ENCODE measurements at places on chromosomes 5 and 9.
A peak's percentile ranks its signal among the peaks of the same experiment; 100 is the strongest.

DNA sequence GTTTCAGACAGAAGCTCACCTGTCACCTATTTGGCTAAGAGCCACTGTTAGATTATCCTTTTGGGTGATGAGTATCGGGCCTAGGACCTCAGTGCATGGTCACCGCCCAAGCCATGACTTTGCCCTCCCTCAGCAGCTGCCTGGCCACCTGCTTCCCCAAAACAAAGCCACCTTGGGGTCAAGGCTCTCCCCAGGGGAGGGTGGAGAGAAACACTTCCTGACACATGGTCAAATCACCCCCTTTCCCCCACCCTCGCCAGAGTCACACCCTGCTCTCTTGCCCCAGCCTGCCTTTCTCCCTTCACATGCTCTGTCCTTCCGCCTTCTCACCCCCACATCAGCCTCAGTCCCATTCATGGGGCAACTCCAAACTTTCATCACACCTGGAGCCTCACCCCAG is 1.7 kb upstream of the HBEGF start:
- no peak for DNase-seq

GRCh38 chr5:122723606-122724352 is 51.1 kb upstream of the SNX2 start:
- no peak for DNase-seq

DNA sequence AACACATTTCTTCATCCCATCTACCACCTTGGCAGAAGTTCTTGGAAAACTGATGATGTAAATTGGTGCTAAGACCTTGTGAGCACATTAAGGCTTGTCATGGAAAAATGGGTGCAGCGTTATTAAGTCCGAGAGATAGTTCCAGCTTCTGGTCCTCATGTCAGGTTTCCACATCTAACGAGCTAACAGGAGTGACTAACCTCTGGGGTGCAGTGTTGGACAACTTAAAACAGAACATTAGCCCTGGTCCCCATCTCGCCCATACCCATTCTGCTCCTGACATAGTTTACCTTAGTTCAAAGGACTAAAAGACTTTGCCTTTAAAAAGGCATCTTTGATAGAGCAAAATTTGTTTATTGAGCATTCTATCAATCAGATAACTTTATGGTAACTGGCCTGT is 128.0 kb downstream of the SLC1A3 start:
- DNase-seq, result no peak

- no peak for DNase-seq
These were observed 330.8 kb upstream of the RFX3 start for GRCh38 chr9:3856592-3856991.

- DNase-seq, result no peak
These were observed 45.0 kb downstream of the TSPAN17 start for GRCh38 chr5:176692326-176692725.

GRCh38 chr5:122435761-122436160 is 123.7 kb downstream of the SNCAIP start:
- no peak for DNase-seq

GRCh38 chr5:132687995-132688394 is 14.2 kb downstream of the IL4 start:
- DNase-seq, result no peak

DNA sequence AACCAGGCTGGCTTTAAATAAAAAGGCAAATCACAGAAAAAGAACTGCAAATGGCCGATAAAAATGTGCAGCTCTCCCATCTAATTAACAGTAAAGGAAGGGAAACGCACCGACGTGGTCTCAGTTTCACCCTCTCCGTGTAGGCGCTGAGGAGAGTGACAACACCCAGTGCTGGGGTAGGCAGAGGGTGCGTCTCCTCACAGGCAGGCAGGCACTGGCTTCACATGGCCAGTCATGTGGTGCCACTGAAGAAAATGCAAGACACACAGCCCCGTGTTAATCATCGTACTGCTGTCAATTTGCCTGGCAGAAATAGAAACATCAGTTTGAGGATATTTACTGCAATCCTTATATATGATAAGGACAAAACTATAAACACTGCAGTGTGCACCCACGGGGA is 178.4 kb downstream of the FANCC start:
- DNase-seq, result no peak

DNA sequence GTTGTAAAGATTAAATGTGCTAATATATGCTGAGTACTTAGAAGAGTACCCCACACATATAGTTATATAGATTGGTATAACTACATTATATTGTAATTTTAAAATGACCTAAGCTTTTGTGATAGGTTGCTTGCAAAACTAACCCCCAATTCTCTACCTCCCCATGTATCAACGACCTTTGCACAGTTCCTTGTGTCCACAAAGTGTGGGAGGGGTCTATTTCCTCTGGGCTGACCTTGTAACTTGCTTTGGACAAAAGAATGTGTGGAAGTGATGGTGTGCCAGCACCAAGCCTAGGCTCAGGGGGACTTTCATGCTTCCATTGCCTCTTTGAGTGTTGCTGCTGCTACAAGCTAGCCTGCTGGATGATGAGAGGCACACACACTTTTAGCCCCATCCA is 20.6 kb downstream of the C5 start:
- DNase-seq, result no peak

DNA sequence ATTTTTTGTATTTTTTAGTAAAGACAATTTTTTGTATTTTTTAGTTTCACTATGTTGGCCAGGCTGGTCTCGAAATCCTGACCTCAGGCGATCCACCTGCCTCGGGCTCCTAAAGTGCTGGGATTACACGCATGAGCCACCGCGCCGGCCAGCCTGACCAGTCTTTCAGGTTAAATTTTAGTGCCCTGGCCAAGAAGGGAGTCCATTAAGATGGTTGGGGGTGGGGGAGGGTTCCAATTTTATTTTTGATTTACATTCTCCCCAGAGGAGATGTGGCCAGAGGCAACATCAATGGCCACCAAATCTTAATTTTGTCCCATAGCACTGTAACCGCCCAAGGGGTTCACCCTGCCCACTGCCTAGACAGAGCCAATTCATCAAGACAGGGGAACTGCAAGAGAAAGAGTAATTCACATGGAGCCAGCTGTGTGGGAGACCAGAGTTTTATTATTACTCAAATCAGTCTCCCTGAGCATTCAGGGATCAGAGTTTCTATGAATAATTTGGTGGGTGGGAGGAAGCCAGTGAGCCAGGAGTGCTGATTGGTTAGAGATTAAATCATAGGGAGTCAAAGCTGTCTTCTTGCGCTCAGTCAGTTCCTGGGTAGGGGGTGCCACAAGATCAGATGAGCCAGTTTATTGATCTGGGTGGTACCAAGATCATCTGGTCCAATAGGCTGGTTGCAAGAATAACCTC is 24.7 kb downstream of the TBCA start:
- no peak for DNase-seq

DNA sequence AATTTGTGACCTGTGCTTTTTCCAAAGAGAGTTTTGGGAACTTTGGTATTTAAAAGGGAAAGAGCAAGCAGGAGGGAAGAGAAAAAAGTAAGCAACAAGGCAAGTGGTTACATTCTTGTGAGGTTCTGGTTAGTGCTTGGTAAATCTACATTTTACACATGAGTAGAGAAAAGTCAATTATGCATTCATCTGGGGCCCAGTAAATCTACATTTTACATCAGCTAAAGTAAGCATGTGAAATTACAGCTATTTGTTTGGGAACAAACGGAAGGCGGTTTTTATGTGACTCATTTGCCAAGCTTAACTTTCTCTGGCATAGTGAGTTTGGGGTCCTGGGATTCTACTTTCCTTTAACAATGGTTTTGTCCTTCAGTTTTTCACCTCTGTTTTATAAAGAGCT is 102.2 kb downstream of the SNX18 start:
- no peak for DNase-seq

GRCh38 chr9:32866273-32866672 is 82.9 kb downstream of the TMEM215 start:
- DNase-seq, result no peak

GRCh38 chr9:77531400-77531799 is 116.7 kb downstream of the GNA14 start:
- DNase-seq, result no peak

DNA sequence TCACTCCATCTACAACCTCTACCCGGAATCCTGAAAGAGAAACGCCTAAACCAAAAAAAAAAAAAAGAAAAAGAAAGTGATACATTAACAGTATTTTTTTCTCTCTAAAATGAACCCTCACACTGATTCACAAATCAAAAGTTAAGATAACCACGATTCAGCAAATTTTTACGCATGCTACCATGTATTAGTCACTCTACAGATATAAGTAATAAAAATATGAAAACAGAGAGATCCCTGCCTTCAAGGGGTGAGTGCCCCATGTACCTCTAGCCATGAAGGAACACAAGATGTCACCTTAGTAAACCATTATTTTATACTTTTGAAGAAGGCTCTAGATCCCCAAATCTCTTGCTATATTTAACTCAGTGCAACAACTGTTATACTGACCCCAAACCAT is 33.4 kb downstream of the CEMIP2 start:
- no peak for DNase-seq

- DNase-seq, result no peak
These were observed 44.8 kb downstream of the PLCXD3 start for GRCh38 chr5:41465493-41466171.

GRCh38 chr5:150409638-150410523 is 2.8 kb downstream of the CD74 start:
- peak; percentile 43 for DNase-seq

GRCh38 chr9:22102146-22103053 is 93.3 kb upstream of the CDKN2B start:
- no peak for DNase-seq

- no peak for DNase-seq
These were observed 760 bp downstream of the ALDH1B1 start for GRCh38 chr9:38393128-38393796.

DNA sequence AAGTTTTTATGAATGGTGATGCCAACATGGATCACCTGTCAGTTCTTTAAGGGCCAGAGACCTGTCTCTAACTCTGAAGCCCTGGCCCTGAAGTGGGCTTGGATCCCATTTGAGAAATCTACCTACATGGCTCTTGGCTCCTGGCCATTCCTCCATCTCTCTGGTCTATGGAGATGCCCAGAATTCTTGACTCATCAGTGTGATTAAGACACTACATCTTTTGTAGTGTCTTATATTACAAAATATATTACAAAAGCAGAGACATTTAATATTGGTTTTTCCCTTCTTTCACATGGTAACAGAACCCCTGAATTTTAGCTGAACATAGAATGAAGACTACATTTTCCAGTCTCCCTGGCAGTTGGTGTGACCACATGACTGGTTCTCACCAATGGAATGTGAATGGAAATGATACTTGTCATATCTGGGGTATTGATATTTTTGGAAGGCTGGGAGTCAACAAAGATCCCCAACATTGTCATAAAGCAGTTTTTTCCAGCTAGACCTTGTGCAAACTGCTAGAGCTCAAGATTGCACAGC is 198.3 kb downstream of the SREK1 start:
- DNase-seq, result no peak

GRCh38 chr5:142248853-142249462 is 75.9 kb downstream of the SPRY4 start:
- no peak for DNase-seq

DNA sequence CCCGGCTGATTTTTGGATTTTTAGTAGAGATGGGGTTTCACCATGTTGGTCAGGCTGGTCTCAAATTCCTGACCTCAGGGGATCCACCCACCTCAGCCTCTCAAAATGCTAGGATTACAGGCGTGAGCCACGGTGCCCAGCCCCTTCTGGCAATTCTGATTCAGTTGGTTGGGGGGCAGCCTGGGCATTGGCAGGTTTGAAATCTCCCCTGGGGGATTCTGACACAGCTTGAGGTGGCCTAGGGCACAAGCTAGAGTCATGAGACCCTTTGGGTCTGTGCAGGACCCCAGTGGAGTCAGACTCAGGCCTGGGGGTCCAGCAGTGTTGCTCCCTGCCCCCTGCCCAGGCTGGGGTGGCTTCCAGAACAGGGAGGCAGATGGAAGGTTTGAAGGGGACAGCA is 239.8 kb downstream of the PBX3 start:
- no peak for DNase-seq

- DNase-seq, result no peak
These were observed 229.2 kb upstream of the FAM174A start for GRCh38 chr5:100306000-100306399.

GRCh38 chr5:58491216-58491892 is at the start of gene GAPT:
Gene GAPT, plus strand, starts transcription at chr5:58491435. Its CDS starts 3,102 bp downstream, at chr5:58494537.
- DNase-seq, result no peak

DNA sequence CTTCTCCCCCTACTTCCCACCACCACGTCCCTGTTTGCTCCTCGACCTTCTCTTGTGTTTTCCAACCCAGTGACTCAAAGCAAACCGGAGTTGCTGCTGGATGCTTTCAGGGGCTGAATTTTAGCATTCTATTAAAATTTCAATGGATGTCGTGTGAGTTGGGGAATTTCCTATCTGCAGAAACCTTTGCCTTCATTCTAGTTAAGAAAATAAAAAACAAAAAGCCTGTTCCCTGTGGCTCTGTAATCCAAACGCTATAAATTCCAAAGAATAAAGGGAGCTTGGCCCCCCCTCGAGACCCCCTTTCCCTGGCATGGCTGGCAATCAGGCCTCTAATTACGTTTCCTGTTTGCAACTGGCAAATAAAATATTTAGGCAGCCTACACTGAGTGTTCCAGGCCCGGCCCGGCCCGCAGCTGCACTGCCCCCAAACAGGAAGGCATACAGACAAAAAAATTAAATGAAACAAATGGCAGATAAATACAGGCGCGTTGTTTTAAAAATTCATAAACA is 139.4 kb upstream of the PPP1R26 start:
- no peak for DNase-seq

DNA sequence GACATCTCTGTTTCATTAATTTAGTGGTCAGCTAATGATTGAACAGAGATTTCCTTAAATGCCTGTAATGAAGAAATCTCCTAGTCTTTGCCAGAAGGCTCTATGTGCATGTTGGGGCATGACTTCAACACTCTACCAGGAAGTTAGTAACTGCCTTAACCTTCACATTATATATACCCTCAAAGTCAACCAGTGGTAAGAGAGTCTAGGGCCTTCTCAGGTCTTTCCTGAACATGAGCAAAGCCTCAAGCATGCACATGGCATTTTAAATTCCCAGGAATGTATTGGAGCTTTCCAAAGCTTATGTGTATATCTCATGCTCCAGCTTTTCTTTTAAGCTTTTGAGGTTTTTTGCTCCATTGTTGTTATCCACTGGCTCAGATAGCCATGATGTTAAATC is 388.3 kb downstream of the ARRDC3 start:
- DNase-seq, result no peak

DNA sequence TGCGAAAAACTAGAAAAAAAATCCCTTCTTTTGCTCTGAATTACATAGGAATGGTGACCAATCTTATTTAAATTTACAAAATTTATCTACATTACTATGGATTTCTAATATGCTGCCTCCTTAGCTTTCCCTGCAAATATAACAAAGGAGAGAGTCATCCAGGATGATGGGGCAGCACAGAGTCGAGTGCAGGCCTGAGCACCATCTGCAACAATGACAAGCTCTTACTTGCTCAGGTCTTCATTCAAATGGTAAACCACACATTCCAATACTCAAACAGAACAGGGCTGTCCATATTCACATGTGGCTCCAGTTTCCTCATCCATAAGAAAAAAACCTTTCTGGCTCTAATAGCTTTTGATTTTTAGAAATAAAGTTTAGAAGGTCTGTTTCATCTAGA is 33.5 kb upstream of the ZNF354B start:
- no peak for DNase-seq

DNA sequence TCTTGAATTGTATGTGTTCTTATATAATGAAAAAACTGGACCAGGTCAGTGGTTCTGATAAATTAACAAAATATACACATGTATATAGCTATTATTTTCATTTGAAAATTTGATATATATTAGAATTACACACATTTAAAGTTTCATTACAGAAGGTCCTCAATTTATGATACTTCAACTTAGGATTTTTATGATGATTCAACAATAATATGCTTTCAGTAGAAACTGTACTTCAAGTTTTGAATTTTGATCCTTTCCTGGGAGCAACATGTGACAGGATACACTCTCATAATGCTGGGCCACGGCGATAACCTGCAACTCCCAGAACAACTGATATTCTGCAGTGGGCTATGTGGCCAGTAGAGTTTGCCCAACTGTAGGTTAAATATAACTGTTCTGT is 344.7 kb downstream of the TAF11L14 start:
- no peak for DNase-seq

Measured in activated CD8-positive, alpha-beta memory T cell treated with anti-CD3 and anti-CD28 coated beads, Interleukin-2, amount 50 U/mL, for 4 hours (primary cell).